ENCODE measurements at places on chromosomes 6 and 20. TPM values are rescaled to one million over a fixed set of nuclear protein-coding genes. Genes with fewer than 3 reads are reported as not detected.

ID1 gene
- 0.60 TPM for total RNA-seq

EHMT2 gene
- total RNA-seq, result 49.9 TPM

SNPH gene
- 0.86 TPM for total RNA-seq

APOM gene
- 2.4 TPM for total RNA-seq

MLN gene
- not detected for total RNA-seq

NKX2-2 gene
- total RNA-seq, result not detected

NOX3 gene
- total RNA-seq, result not detected

PDE10A gene
- total RNA-seq, result not detected

PTGIS gene
- total RNA-seq, result not detected

GRCh38 chr6:52210227-52210626 lies 24.1 kb downstream of the IL17A start:
- H3K27ac ChIP-seq, result no peak overlapping the region
- no peak for DNase-seq
- H3K4me3 ChIP-seq, result no peak overlapping the region
- no peaks in the 10 kb centered on the region for H3K36me3 ChIP-seq
- peaks cover 2% of the 10 kb centered on the region for H3K27me3 ChIP-seq

DNA sequence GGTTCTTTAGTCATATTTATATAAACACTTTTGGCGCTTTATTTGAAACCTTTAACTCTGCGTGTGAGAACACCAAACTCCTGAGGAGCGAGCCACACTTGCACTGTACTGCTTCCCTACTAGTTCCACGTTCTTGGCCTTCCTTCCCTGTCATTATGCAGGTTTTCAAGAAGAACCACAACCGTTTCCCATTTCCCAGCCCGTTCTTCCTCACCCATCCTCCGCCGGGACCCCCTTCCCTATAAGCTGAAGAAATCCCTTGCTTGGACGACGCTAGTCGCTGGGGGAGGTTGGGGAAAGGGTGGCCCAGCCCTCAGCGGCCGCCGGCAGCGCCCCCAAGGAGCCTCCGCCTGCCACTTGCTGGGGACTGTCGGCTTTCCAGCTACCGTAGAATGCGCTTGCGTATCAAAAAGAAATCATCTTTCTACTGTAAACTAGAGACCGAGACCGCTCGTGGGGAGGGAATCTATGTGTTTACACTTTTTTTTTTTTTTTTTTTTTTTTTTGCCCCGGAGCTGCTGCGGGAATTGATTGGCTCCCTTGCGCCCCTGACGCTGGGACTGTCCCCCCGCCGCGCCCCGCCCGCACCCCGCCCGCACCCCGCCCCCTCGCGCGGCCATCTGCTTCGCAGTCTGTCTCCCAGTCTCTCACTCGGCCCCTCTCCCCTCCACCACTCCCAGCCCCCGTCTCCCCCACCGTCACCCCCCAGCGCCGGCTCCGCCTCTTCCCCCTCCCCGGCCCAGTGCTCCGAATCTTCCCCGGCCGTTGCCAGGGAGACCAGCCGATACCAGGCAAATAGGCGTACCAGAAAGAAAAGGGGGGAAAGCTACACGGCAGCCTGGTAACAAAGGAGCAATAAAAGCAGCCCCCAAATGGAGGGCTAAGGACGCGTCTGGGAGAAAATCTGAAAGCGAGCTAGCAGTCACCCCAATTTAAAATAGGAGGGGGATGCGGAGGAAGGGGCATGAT lies 2.3 kb upstream of the MARCKS start:
- DNase-seq, result peak; percentile 62
- H3K27me3 ChIP-seq, result no peaks in the 10 kb centered on the region
- peaks cover 16% of the 10 kb centered on the region for H3K36me3 ChIP-seq
- peak overlapping the region; percentile 79 for H3K27ac ChIP-seq
- no peak overlapping the region for H3K4me3 ChIP-seq
- peaks cover 4% of the 10 kb centered on the region for H3K4me1 ChIP-seq

GRCh38 chr20:4435671-4436455 lies 285.8 kb upstream of the PRND start:
- H3K27ac ChIP-seq, result no peak overlapping the region
- DNase-seq, result no peak
- H3K4me1 ChIP-seq, result no peaks in the 10 kb centered on the region
- H3K4me3 ChIP-seq, result no peak overlapping the region
- no peaks in the 10 kb centered on the region for H3K27me3 ChIP-seq

GRCh38 chr20:53907968-53908751 lies 162.2 kb downstream of the BCAS1 start:
- H3K4me3 ChIP-seq, result no peak overlapping the region
- H3K27me3 ChIP-seq, result no peaks in the 10 kb centered on the region
- H3K36me3 ChIP-seq, result no peaks in the 10 kb centered on the region
- H3K27ac ChIP-seq, result peak overlapping the region; percentile 25
- peaks cover 57% of the 10 kb centered on the region for H3K4me1 ChIP-seq
- DNase-seq, result no peak

- peak; percentile 68 for DNase-seq
- no peak overlapping the region for H3K27ac ChIP-seq
- H3K4me1 ChIP-seq, result peaks cover 30% of the 10 kb centered on the region
- peak overlapping the region; percentile 81 for H3K4me3 ChIP-seq
Measured at GRCh38 chr6:169723991-169724493, 258 bp downstream of the PHF10 start.

GRCh38 chr6:4105980-4106536 lies 27.1 kb upstream of the FAM217A start:
- no peaks in the 10 kb centered on the region for H3K4me1 ChIP-seq
- no peaks in the 10 kb centered on the region for H3K36me3 ChIP-seq
- no peak overlapping the region for H3K4me3 ChIP-seq
- DNase-seq, result no peak
- H3K27me3 ChIP-seq, result peaks cover 6% of the 10 kb centered on the region

- H3K4me1 ChIP-seq, result peaks cover 23% of the 10 kb centered on the region
- peaks cover 47% of the 10 kb centered on the region for H3K27me3 ChIP-seq
- no peaks in the 10 kb centered on the region for H3K36me3 ChIP-seq
- no peak overlapping the region for H3K4me3 ChIP-seq
- H3K27ac ChIP-seq, result no peak overlapping the region
Measured at GRCh38 chr6:73696966-73697655, 1.1 kb downstream of the CD109 start.

DNA sequence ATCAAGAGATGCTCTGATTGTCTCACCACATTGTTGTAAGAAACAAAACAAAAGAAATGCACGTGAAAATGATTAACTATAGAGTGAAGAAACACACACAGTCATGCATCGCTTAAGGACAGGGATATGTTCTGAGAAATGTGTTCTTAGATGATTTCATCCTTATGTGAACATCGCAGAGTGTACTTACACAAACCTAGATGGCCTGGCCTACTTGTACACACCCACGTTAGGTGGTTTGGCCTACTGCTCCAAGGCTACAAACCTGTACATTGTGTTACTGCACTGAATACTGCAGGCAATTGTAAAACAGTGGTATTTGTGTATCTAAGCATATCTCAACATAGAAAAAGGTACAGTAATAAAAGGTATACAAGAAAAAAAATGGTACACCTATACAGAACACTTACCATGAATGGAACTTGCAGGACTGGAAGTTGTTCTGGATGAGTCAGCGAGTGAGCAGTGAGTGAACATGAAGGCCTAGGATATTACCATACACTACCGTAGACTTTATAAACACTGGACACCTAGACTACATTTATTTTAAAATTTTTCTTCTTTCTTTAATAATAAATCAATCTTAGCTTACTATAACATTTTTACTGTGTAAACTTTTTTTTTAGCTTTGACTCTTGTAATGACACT lies 48.6 kb downstream of the FKBP5 start:
- no peak overlapping the region for H3K4me3 ChIP-seq
- H3K27ac ChIP-seq, result no peak overlapping the region
- peaks cover 2% of the 10 kb centered on the region for H3K4me1 ChIP-seq
- no peaks in the 10 kb centered on the region for H3K27me3 ChIP-seq
- peaks cover 23% of the 10 kb centered on the region for H3K36me3 ChIP-seq
- DNase-seq, result no peak

DNA sequence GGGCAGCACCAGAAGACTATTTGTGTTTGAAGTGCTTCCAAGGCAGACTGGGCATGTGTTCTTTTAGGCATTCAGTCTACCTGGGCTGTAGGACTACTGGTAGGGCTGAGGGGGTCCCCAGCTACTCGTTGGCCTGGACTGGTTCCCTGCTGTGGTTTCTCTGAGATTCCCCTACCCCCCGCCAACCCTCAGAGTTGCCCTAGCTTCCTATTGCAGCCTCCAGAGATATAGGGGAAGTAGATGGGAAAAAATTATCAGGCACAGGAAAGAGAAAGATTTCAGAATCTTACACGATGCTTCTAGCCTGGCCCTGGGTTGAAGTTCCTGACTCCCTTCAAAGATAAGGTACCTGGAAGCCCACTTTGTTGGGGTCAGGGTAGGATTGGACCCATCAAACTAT lies 22.5 kb downstream of the BRPF3 start:
- H3K27me3 ChIP-seq, result no peaks in the 10 kb centered on the region
- peaks cover 85% of the 10 kb centered on the region for H3K36me3 ChIP-seq

- peaks cover 13% of the 10 kb centered on the region for H3K4me1 ChIP-seq
- H3K27me3 ChIP-seq, result peaks cover 15% of the 10 kb centered on the region
- no peak overlapping the region for H3K27ac ChIP-seq
Measured at GRCh38 chr6:30767158-30767943, 23.0 kb upstream of the IER3 start.

GRCh38 chr6:88512951-88513350 lies 346.8 kb upstream of the CNR1 start:
- no peak overlapping the region for H3K27ac ChIP-seq
- H3K27me3 ChIP-seq, result no peaks in the 10 kb centered on the region
- no peak for DNase-seq
- no peaks in the 10 kb centered on the region for H3K36me3 ChIP-seq
- H3K4me1 ChIP-seq, result no peaks in the 10 kb centered on the region

- H3K4me1 ChIP-seq, result no peaks in the 10 kb centered on the region
- no peak overlapping the region for H3K4me3 ChIP-seq
- DNase-seq, result no peak
- no peaks in the 10 kb centered on the region for H3K27me3 ChIP-seq
- H3K27ac ChIP-seq, result no peak overlapping the region
Measured at GRCh38 chr6:36224918-36225461, 28.4 kb downstream of the BRPF3 start.

DNA sequence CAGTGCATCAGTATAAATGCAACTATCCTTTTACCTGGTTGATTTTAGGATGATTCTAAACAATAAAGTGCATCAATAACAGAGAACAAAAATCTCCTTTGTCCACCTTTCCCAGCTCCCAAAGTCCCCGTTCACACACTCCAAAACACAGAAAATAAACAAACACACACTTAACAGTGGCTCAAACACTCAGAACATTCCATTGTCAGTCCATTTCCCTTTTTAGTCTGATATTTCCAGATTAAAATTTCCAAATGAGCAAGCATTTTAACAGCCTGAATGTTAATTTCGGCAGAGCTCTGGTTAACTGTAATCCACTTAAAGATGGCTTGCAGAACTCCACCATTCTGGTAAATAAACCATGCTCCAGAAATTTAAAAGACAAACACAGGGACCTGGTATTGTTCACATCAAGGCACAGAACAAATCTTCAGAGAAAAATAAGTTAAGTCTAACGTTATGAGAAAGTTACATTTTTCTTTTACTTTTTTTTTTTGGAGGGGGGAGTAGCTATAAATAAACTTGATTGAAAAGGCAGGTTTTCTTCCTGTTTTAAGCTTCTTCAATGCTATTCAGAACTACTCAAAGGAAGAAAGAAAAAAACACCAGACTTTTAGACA lies 100.8 kb downstream of the DST start:
- peaks cover 2% of the 10 kb centered on the region for H3K27me3 ChIP-seq
- no peaks in the 10 kb centered on the region for H3K4me1 ChIP-seq
- H3K27ac ChIP-seq, result no peak overlapping the region
- no peak for DNase-seq
- H3K4me3 ChIP-seq, result no peak overlapping the region

DNA sequence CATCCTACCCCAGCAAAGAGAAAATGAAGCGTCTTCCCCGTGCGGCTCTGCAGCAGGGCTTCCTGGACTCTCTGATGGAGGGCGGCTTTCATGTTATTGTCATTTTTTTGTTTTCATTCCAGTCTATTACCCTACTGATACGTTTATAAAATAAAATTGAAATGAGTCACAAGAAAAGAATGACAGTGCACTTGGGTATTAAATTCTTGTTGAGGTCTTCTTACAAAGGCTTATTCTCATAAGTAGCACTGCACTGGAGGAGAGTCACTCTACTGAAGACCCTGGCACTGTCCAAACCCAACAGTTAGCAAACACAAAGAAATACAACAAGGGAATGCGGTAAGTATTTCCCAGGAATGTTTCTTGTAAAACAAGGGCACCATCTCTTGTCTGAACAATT lies 379.3 kb downstream of the MAFB start:
- H3K4me3 ChIP-seq, result no peak overlapping the region
- no peak for DNase-seq
- H3K36me3 ChIP-seq, result no peaks in the 10 kb centered on the region
- H3K27ac ChIP-seq, result no peak overlapping the region
- no peaks in the 10 kb centered on the region for H3K27me3 ChIP-seq

- H3K27ac ChIP-seq, result no peak overlapping the region
- no peak for DNase-seq
- H3K27me3 ChIP-seq, result no peaks in the 10 kb centered on the region
- no peaks in the 10 kb centered on the region for H3K36me3 ChIP-seq
- H3K4me3 ChIP-seq, result no peak overlapping the region
- H3K4me1 ChIP-seq, result no peaks in the 10 kb centered on the region
Measured at GRCh38 chr6:101226677-101227135, 166.8 kb upstream of the GRIK2 start.

DNA sequence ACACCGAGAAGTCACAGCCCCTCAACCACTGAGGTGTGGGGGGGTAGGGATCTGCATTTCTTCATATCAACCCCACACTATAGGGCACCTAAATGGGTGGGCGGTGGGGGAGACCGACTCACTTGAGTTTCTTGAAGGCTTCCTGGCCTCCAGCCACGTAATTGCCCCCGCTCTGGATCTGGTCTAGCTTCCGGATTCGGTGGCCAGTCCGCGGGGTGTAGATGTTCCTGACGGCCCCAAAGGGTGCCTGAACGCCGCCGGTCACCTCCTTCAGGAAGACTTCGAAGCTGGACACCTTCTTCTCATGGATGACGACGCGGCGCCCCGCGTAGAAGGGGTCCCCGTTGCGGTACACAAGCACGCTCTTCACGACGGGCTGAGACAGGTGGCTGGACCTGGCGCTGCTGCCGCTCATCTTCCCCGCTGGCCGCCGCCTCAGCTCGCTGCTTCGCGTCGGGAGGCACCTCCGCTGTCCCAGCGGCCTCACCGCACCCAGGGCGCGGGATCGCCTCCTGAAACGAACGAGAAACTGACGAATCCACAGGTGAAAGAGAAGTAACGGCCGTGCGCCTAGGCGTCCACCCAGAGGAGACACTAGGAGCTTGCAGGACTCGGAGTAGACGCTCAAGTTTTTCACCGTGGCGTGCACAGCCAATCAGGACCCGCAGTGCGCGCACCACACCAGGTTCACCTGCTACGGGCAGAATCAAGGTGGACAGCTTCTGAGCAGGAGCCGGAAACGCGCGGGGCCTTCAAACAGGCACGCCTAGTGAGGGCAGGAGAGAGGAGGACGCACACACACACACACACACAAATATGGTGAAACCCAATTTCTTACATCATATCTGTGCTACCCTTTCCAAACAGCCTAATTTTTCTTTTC lies at the start of gene DCDC2:
TSS of gene DCDC2 (minus strand) at position 724 of the 883 bp plus-strand sequence. CDS start at position 415, 309 bp downstream.
- DNase-seq, result peak; percentile 22
- H3K4me3 ChIP-seq, result peak within 1 kb of the TSS; percentile 83
- no peaks in the 10 kb centered on the region for H3K36me3 ChIP-seq
- peaks cover 20% of the 10 kb centered on the region for H3K4me1 ChIP-seq
- no peak within 1 kb of the TSS for H3K27ac ChIP-seq

GRCh38 chr6:146697921-146698320 lies 99.1 kb downstream of the ADGB start:
- no peak overlapping the region for H3K4me3 ChIP-seq
- no peaks in the 10 kb centered on the region for H3K36me3 ChIP-seq
- no peaks in the 10 kb centered on the region for H3K27me3 ChIP-seq
- no peaks in the 10 kb centered on the region for H3K4me1 ChIP-seq
- H3K27ac ChIP-seq, result no peak overlapping the region
- no peak for DNase-seq

All from activated B cell treated with CpG ODN at 0.5 μM for 24 hours (primary cell).